ENCODE measurements at places on chromosomes 4 and X.

- no peak for DNase-seq
Observed at GRCh38 chrX:65990702-65991101, 49.2 kb downstream of the VSIG4 start.

- DNase-seq: peak; percentile 2
Observed at GRCh38 chr4:168831919-168832762, 177.9 kb downstream of the CBR4 start.

- DNase-seq: no peak
Observed at GRCh38 chr4:24091639-24092233, 201.9 kb upstream of the PPARGC1A start.

- no peak for DNase-seq
Observed at GRCh38 chr4:166989886-166990285, 244.4 kb downstream of the SPOCK3 start.

DNA sequence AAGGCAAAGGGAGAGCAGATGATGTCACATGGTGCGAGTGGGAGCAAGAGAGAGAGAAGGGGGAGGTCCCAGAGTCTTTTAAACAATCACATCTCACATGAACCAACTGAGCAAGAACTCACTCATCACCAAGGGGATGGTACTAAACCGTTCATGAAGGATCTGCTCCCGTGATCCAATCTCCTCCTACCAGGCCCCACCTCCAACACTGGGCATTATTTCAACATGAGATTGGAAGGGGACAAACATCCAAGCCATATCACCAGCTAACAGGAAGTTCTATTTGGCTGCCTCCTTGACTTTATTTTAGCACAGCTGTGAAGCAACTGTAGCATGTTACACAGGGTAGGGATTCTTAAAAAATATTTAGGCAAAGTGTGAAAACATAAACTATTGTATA is 102.5 kb downstream of the DDIT4L start:
- no peak for DNase-seq

DNA sequence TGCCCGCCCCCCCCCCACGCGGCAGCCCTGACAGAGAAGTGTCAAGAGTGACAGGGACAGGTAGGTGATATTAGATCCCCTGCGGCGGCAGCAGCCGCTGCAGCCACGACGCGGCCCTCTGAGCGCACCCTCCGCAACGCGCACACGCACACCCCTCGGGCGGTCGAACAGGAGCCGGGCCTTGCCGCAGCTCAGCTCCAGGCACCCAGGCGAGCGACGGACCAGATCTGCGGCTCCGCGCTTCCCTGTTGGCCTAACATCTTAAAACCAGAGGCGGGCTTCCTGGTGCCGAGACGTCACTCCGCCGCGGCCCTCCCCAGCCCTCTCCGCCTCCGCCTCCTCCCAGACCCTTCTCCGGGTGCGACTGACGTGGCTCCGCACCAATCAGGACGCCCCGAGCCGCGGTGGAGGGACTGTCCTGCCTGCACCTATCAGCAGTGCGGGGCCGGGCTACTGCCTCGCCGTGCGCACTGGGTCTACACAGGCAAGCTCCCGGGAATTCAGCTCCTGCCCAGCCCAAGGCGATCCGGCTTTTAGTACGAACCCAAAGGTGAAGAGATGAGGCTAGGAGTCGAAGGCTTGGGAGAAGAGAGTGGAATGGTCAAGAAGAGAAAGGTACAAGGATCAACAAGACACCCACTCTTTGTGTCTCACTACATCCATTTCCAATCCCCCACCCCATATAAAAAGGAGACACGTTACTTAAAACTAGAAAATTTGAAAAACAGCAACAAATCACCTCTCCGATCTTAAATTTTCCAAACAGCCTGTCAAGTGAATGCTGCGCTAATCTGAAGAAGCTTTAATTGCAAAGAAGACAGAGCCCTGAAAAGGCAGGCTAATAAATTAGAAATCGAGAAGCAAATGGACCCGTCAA is at the start of gene PITX2:
PITX2 (minus strand) TSS at position 237 of the 877 bp plus-strand sequence. CDS start 617 bp downstream, outside the sequence.
- DNase-seq: peak; percentile 84

DNA sequence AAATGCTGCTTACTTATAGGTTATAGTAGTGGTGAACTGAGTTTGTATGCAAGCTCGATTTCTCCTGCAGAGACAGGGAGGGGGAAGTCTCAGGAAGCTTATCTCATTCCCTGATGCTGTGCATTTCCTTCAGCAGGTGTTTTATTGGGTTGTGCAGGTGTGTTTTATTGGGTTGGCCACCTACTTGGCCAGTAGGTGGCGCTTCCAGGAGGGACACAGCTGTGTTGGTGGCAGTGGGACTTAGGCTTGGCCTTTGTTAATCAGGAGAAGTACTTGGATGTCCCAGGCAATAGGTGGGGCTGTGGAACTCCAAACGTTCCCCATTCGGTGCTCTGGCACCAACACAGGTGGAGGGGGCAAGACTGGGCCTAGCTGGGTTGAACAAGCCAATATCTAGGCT is 196.0 kb upstream of the DCAF8L1 start:
- no peak for DNase-seq

GRCh38 chrX:11953615-11954014 is 184.7 kb upstream of the FRMPD4 start:
- peak; percentile 44 for DNase-seq

GRCh38 chr4:112379306-112379705 is 82.1 kb downstream of the ALPK1 start:
- DNase-seq: no peak

DNA sequence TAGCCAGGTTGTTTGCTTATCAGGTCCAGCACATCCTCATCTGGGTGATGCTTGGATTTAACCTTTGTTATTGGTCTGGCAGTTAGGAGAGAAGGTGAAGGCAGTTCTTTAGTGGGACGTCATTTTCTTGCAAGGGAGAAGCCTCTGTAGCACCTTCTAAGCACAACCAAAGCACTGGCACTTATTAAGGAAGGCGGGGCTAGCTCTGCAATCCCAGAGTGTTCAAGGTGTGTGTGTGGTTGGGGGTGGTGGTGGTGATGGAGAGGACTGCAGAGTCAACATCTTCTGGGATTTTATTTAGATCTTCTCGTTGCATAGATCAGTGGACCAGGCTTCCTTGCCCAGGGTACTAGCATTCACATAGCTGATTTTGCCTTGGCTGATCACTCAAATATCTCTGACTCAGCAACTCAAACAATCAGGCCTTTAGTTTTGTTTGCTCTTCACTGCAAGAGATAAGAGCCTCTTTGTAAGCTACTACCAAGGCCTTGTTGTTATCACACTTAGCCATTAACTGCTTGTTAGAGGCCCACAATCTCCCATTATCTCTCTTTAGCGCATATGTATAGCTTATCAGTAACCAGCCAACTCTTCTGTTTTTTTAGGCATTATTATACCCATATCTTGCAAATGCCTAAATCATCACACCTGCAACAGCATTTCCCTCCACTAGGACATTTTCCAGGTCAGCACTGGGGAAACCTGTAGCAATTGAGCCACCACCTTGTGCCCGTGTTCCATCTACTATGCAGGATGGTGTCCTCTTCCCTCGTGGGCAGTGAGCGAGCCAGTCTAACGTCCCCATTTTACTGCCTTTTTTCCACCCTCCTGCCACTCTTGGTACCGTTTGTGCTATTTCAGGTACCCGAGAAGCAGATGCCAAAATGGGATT is 36.5 kb upstream of the LINC00632 start:
- DNase-seq: no peak

- no peak for DNase-seq
Observed at GRCh38 chrX:19579485-19579884, 64.2 kb upstream of the MAP3K15 start.

DNA sequence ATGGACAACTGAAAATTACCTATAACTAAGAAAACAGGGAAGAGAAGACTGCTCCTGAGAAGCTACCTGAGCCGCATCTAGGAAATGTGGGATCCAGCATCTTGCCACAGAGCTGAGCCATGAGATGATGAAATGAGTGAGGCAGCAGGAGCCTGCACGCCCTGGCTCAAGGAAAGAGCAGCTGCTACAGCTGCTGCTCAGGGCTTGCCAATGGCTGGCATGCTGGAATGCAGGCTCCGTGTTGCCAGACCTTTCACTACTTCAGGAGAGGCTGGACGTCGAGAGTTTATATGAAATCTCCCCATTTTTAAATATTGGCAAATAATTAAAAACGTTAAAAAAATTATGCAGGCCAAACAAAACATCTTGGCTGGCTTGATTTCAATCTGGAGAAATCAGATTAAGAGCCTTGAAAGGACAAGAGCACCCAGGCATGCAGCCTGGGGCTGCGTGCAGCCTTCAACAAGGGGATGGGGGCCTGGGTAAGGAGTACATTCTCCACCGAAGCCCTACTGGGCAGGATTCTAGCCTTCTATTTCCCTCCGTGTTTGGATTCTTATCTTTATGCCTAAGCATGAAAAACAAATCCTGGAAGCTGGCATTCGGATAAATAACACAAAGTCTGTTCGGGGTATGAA is 227.6 kb downstream of the NR3C2 start:
- no peak for DNase-seq

DNA sequence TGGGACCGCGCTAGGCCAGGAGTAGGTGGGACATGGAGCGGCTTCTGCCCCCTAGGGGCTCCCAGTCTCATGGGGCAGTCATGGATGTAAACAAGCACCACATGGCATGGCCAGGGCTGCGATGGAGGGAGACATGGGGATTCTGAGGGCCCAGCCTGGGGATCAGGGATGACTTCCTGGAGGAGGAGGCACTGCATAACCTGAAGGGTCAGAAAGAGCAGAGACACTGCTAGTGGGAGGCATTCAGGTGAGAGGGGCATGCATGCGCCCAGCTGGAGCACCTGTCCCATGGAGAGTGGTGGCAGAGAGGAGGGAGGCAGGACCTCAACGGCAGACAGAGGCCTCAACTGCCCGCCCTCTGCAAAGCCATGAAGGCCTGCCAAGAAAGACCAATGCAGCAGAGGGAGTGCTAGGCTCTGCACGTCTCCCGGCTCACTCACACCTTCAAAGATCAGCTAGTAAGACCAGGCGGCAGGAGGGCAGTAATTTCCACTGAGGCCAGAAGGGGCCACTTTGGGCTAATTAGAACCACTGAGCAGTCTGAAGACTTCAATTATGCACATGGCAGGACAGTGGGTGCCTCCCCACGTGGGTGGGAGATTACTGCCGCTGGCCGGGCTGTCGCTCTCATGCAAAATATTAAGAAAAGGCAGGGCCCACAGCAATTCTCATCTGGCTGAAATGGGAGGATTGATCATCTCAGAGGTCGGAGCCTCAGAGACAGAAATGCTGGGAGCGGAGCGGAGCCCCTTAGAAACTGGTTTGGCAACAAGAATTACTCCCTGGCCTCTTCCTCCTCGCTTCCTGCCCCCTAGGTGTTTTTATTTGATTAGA is 69.6 kb downstream of the PPP2R2C start:
- DNase-seq: peak; percentile 6

GRCh38 chr4:125986307-125986706 is 671.6 kb downstream of the FAT4 start:
- no peak for DNase-seq

GRCh38 chrX:13900351-13900750 is 83.5 kb upstream of the GPM6B start:
- DNase-seq: no peak

DNA sequence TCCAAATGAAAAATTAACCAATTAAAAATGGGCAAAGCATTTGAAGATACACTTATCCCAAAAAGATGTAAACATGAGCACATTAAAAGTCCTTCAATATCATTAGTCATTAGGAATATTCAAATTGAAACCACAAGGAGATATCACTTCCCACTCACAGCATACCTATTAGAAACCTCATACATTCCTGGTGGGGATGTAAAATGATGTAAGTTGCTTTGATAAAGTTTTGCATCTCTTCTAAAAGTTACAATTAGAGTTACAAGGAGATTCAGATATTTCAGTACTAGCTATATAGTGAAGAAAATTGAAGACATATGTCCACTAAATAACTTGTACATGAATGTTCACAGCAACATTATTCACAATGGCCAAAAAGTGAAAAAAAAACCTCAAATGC is 1109.3 kb upstream of the LCORL start:
- no peak for DNase-seq

DNA sequence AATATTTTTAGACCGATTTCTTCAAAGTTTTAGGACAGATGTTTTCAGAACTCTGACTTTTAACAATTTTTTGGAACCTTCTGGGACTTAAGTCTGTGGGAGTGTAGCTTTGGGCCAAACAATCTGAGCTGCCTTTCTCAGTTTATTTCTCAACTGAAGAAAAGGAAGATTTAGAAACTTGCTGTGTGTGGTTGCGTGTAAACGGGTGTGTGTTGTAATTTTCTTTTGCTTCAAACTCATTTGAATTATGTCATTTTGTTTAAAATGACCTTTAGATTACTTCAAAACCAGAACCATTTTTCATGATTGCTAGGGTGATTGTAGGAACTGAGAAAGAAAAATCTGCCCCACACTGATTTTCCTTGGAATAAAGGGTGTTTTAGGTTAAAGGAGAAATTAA is 577.7 kb upstream of the GALNTL6 start:
- no peak for DNase-seq

DNA sequence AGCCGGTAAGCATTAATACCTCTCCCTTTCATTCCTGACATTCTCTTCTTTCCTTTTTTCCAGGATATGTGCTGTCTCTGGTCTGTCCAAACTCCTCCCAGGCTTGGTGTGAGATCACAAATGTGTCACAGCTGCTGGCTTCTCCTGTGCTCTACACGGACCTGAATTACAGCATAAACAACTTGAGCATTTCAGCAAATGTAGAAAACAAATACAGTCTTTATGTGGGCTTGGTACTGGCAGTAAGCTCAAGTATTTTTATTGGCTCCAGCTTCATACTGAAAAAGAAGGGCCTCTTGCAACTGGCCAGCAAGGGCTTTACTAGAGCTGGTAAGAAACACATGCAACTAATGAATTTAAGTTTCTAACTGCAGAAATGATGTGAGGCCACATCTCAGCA is 8.4 kb downstream of the NIPAL1 start:
- no peak for DNase-seq

- DNase-seq: no peak
Observed at GRCh38 chr4:25527034-25527433, 128.6 kb upstream of the SLC34A2 start.

GRCh38 chrX:20266810-20267606 is at the start of gene RPS6KA3:
TSS of gene RPS6KA3 (minus strand) at chrX:20266909. CDS start at chrX:20266632, 277 bp downstream.
- peak; percentile 1 for DNase-seq

GRCh38 chrX:24515447-24515846 is 50.4 kb downstream of the PDK3 start:
- DNase-seq: no peak

DNA sequence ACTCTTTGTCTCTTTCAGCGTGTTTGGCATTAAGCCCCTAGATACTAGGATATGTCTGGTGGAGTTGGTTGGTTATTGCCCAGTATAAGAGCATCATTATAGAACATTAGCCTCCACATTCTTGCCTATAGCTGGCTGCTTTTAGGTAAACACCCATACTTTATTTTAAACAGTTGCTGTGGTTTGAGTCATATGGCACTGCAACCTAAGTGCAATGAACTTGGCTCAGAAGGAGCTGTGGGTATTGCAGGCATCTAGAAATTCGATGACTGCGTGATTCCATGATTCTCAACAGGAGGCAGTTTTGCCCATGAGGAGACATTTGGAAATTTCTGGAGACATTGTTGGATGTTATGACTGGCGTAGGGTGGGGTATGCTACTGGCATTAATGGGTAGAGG is 49.5 kb downstream of the DCLK2 start:
- DNase-seq: no peak

DNA sequence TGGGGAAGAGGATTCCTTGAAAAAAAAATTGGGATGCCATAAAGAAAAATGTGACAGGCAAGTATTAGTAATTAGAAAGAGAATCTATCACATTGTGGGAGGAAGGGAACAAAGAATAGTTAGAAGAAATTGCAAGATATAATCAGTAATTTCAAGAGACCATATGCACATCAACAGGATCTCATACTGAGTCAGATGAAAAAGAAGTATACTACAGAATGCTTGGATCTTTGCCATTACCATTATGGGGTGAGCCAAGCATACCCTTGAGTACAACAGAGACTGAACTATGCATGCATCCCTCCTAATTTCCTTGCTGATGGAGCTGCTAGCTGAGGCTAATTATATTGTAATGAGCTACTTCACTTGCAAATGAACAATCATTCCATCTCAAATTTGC is 287.6 kb downstream of the PAPSS1 start:
- DNase-seq: no peak

Measured in SW 1271 (cell line).